Adipose tissue (tissue), 3 donors: ENCODE measurements at places on chromosomes 3 and 15. TPM values are rescaled to one million over a fixed set of nuclear protein-coding genes. Genes with fewer than 3 reads are reported as not detected.

CPLX3 gene
- polyA plus RNA-seq: not detected

ECE2 gene
- polyA plus RNA-seq: not detected

FETUB gene
- polyA plus RNA-seq: not detected

WDR49 gene
- not detected for polyA plus RNA-seq

FBXL22 gene
- polyA plus RNA-seq: 0.55 TPM

FGD5 gene
- polyA plus RNA-seq: 3.4 TPM

FANCD2OS gene
- not detected for polyA plus RNA-seq

CFAP100 gene
- not detected for polyA plus RNA-seq

SCAANT1 gene
- polyA plus RNA-seq: not detected

ZDHHC23 gene
- polyA plus RNA-seq: 1.7 TPM

SLC22A13 gene
- 0.06 TPM for polyA plus RNA-seq

WNT7A gene
- not detected for polyA plus RNA-seq

PLA2G4D gene
- 0.34 TPM for polyA plus RNA-seq

GOLGA6L4 gene
- 1.3 TPM for polyA plus RNA-seq

HRG gene
- not detected for polyA plus RNA-seq

ZNF660 gene
- polyA plus RNA-seq: 1.3 TPM

ALDH1A3 gene
- 10.3 TPM for polyA plus RNA-seq

ESYT3 gene
- polyA plus RNA-seq: 1.2 TPM

REC114 gene
- not detected for polyA plus RNA-seq

TBC1D21 gene
- not detected for polyA plus RNA-seq

SMCO1 gene
- polyA plus RNA-seq: not detected

SH3GL3 gene
- polyA plus RNA-seq: 0.07 TPM

SNTN gene
- 0.06 TPM for polyA plus RNA-seq

CDHR4 gene
- not detected for polyA plus RNA-seq

IQCH gene
- 0.90 TPM for polyA plus RNA-seq

EPB42 gene
- polyA plus RNA-seq: 5.5 TPM

SPATA12 gene
- polyA plus RNA-seq: 0.11 TPM

KNL1 gene
- polyA plus RNA-seq: 1.3 TPM

ARGFX gene
- not detected for polyA plus RNA-seq

BOC gene
- 32.3 TPM for polyA plus RNA-seq
